ENCODE measurements at places on chromosomes 5 and 9.

DNA sequence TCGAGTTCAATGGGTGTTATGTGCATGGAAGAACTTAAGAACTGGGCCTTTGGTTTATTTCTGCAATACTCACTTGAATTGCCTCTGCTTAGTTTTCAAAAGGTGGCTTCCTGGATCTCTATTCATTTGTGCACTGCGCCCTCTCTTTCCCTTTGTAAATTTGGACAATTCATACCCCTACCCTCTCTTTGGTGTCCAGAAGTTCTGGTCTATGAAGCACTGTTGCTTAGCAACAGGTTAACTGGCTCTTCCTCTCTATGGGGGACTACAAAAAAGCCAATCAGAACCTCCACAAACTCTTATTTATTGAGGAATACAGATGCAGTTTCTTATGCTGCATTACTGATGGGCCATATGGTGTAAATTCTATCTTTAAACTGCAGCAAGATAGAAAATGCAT is 13.5 kb upstream of the FAM120A start:
- no peak for DNase-seq

- no peak for DNase-seq
Observed at GRCh38 chr5:53302529-53302928, 177.9 kb upstream of the FST start.

DNA sequence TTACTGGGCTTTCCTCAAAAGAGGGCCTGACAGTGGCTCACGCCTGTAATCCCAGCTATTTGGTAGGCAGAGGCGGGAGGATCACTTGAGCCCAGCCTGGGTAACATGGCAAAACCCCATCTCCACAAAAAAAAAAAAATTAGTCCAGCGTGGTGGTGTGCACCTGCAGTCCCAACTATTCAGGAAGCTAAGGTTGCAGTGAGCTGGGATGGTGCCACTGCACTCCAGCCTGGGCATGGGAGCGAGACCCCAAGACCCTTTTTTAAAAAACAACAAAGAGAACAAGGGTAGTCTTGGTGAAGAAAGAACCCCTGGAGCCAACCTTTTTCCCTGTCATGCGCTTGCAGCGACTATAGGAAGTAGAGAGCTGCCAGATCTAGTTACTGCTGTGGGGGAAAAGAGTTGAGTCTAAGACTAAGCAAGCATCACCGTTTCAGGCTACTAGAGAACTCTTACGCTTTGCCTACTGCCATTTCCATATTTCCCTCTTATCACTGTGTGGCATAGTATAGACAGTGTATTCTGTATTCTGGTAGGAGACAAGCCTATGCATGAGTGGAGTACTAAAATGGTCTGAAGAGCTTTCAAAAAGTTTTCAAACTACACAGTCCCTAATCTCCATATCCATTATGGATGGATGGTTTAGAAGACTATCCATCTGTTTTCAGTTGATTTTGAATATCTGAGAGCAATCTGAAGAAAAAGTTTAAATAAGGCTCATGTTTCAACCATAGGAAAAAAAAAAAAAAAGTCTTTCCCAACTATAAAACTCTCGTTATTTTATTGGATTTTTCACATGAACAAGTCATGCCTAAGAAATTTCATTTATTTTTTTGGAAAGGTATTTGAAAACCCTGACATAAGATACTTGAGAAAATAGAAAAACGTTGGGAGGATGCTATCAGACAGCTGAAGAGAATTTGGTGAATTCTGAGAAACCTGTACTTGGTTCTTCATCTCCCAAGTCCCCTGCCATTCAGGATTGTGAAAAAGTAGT is 2.6 kb downstream of the C9orf40 start:
- DNase-seq = no peak

DNA sequence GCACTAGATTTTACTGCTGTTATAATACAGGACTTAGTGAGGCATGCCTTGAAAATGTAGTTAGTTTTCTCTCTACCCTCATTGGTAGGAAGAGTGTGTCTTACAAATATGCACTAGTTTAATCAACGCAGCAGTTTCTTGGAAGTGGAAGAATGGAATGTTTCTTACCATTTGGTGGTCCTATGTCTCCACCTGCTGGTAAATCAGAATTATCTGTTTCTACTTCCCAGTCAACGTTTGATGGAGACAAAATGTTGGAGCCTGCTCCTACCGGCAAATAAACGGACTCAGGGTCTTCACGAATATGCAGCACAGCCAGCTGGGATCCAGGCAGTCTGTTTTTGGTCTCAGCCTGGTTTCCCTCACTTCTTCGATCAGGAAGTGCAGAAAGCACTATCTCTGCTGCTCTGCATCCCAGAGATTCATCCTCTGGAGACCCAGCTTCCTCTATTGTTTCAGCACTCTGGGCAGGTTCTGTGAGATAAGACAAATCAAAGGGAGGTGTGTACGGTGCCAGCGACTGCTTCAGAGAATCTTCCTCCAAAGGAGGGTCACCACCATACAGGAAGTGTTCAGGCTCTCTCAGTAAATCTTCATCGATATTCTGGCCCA is 59.5 kb upstream of the PCA3 start:
- DNase-seq = no peak

- peak; percentile 21 for DNase-seq
Observed at GRCh38 chr5:112923148-112923917, 1.3 kb upstream of the REEP5 start.
